Left lung (tissue), 14 donors: ENCODE measurements at places on chromosomes 13 and 19. TPM values are rescaled to one million over a fixed set of nuclear protein-coding genes. Genes with fewer than 3 reads are reported as not detected.
A peak's percentile ranks its signal among the peaks of the same experiment; 100 is the strongest.

MEIS3 gene
- total RNA-seq = 6.7 TPM

GRCh38 chr13:54627646-54628372 lies 1599.2 kb downstream of the OLFM4 start:
- no peak overlapping the region for H3K4me3 ChIP-seq
- H3K27ac ChIP-seq = no peak overlapping the region
- H3K4me1 ChIP-seq = peaks cover 3% of the 10 kb centered on the region
- no peaks in the 10 kb centered on the region for H3K27me3 ChIP-seq
- DNase-seq = no peak
- H3K36me3 ChIP-seq = no peaks in the 10 kb centered on the region

TRIM13 gene
- total RNA-seq = 30.5 TPM

DNA sequence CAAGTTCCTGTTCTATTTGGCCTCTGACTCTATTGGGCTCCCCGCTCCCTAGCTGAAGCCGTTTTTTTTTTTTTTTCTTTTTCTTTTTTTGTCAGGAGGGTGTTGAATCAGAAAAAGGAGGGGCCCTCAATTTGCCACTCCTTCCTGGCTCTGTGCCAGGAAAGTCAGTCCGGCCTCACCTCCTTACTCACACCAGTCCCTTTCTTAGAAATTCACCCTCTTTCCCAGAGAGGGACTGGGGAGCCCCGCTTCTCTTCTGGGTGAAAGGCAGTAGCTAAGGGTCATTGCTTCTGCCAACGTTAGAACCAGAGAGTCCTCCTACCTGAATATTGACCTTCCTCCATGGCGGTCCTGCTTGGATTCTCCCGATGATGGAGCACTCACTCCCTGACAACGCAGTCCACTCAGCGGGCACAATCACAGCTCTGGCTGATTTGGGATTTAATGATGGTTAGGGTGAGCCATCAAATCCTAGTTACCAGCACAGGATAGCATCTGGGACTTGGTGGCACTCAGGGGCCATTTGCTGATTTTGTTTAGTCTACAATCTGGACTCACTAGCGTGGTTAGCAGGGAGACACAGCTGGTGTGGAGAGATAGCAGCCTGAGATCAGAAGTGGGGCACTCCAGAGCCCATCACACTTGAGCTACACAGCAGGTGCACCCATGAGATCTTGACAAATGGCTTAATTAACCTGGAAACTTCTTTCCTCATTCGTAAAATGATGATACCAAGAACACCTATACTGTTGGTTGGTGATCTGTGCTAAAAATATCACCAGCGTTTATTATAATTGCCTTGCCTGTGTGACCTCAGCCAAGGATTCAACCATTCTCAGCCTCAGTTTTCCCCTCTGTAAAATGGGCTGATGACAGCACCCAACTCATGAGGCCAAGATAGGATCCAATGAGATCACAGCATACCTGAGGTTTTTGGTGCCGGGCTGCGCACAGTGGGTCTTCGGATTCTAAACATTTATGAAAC lies 2.2 kb downstream of the FCER2 start:
- no peak for DNase-seq
- H3K27ac ChIP-seq = no peak overlapping the region
- no peak overlapping the region for H3K4me3 ChIP-seq
- no peaks in the 10 kb centered on the region for H3K36me3 ChIP-seq
- H3K4me1 ChIP-seq = no peaks in the 10 kb centered on the region
- H3K27me3 ChIP-seq = peaks cover 44% of the 10 kb centered on the region

DNA sequence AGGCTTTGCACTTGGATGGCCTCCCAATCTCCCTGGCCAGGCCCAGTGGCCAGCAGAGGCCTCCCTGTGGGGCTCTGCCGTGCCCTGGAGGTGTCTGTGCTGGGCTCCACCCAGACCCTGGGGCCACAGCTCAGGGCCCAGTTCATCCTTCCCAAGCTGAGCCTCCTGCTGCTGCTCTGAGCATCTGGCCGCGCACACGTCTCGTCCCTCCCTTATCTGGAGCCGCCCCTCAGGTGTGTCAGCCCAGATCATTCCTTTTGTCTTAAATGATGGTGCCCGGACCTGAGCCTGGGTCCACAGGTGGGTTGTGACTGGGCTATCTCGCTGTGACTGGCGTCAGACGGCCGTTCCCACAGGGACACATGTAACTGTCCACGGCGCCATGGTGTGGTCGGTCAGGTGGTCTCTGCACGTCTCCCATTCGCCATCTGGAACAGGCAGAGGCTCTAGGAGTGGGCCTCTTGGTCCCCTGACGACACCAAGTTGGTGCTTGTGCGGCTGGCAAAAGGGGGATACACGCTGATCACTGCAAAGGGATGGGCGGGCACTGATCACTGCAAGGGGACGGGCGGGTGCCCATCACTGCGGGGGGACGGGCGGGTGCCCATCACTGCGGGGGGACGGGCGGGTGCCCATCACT lies 14.3 kb upstream of the ZNF554 start:
- no peaks in the 10 kb centered on the region for H3K27me3 ChIP-seq
- DNase-seq = no peak
- H3K4me1 ChIP-seq = no peaks in the 10 kb centered on the region
- peaks cover 89% of the 10 kb centered on the region for H3K36me3 ChIP-seq
- no peak overlapping the region for H3K27ac ChIP-seq

RFPL4AL1 gene
- not detected for total RNA-seq

HMGB1 gene
- total RNA-seq = 256 TPM

KCTD12 gene
- 153 TPM for total RNA-seq

CYP4F3 gene
- total RNA-seq = 0.82 TPM

GRCh38 chr19:42846597-42846996 lies 32.9 kb downstream of the PSG1 start:
- no peaks in the 10 kb centered on the region for H3K36me3 ChIP-seq
- H3K27me3 ChIP-seq = no peaks in the 10 kb centered on the region
- no peak overlapping the region for H3K27ac ChIP-seq
- no peak overlapping the region for H3K4me3 ChIP-seq
- no peak for DNase-seq

DNA sequence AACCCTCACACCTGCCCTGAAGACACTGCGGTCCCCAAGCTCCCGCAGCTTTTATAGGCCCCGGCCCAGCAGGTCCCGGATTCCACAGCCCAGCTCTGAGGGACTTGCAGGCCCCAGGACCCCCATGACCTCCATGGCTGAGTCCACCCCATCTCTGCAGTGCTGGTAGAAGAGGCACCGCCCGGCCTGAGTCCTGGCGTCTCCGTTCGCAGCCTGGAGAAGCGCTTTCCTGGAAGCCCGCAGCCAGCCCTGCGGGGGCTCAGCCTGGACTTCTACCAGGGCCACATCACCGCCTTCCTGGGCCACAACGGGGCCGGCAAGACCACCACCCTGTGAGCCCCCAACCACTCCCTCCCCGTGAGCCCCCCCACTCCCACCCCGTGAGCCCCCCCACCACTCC lies 9.2 kb downstream of the ABCA7 start:
- no peaks in the 10 kb centered on the region for H3K4me1 ChIP-seq
- H3K27me3 ChIP-seq = no peaks in the 10 kb centered on the region
- peaks cover 37% of the 10 kb centered on the region for H3K36me3 ChIP-seq
- no peak overlapping the region for H3K4me3 ChIP-seq
- peak; percentile 39 for DNase-seq

DNA sequence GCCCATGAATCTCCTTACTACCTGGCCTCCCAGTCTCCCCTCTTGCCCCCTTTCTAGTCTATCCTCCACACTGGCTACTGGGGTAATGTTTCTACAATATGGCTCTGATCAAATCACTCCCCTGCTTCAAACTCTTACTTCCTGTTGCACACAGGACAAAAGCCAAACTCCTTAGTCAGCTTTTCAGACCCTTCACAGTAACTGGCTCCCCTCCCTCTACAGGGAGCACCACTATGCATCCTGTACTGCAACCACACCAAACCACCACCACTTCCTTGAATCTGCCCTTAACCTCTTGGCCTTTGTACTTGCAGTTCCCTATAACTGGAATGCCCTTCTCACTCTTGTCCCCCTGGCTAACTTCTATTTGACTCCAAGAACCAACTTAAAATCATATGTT lies 32.2 kb downstream of the DEDD2 start:
- no peak for DNase-seq
- H3K27ac ChIP-seq = no peak overlapping the region
- H3K4me3 ChIP-seq = no peak overlapping the region
- H3K27me3 ChIP-seq = peaks cover 5% of the 10 kb centered on the region
- H3K36me3 ChIP-seq = no peaks in the 10 kb centered on the region
- peaks cover 6% of the 10 kb centered on the region for H3K4me1 ChIP-seq

HRC gene
- 1.5 TPM for total RNA-seq

DNA sequence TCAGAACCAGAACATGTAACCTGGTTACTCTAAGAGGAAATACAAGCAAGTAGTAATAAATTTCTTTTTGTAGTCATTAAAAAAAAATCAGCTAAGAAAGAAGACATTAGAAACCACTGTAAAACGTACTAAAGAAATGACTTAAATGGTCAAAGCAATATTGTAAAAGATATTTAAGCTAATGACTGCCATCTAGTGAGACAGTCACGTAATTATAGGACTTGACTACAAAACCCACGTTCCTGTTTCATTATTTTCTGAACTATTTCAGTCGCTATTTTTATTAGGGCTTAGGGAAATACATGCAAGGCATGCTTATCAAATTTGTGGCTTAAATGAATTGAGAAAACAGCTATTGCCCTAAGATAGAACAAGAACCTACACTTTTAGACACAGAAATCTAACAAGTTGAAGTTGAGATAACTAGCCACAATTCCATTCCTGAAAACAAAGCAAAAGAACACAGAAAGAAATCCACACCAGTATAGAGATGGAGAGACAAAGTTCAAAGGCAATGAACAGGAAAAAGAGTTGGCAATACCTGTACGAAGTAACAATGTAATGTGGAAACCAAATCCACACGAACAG lies 17.9 kb downstream of the ALG5 start:
- no peaks in the 10 kb centered on the region for H3K4me1 ChIP-seq
- H3K27ac ChIP-seq = no peak overlapping the region
- H3K27me3 ChIP-seq = no peaks in the 10 kb centered on the region
- H3K36me3 ChIP-seq = peaks cover 67% of the 10 kb centered on the region
- H3K4me3 ChIP-seq = no peak overlapping the region

DNA sequence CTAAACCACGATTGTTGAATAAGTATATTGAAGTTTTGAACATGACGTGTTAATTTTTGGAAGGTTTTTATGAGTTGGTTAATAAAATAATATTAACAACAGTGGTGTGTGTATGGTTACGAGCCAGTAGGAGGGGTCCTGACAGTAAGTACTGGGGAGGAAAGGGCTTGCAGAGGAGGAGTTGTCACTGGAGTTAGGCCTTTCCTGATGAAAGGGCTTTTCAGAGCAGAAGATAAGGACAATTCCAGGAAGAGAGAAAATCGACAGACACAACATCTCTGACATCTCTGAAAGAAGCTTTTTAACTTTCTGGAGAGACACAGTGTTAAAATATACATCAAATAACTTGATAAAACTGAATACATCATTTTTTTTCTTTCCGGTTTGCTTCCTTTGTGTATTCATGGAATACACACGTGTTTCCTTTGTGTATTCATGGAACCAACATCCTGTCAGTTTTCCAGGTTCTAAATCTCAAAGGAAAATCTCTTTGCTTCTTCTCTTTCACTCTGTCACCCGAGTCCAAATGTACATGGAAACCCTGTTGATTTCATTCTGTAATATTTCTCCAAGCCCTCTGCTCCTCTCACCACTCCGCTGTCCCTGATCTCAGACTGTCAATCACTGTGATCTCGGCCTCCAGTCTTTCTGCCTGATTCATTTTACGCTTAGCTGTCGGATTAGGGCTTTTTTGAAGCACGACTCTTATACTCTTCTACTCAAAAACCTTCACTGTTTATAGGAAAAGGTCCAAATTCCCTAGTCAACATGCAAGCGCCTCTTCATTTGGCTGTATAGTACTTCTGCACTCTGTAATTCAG lies 374.4 kb downstream of the DLEU7 start:
- no peak overlapping the region for H3K27ac ChIP-seq
- peaks cover 5% of the 10 kb centered on the region for H3K4me1 ChIP-seq
- H3K4me3 ChIP-seq = no peak overlapping the region

EFNB2 gene
- total RNA-seq = 40.2 TPM

DNA sequence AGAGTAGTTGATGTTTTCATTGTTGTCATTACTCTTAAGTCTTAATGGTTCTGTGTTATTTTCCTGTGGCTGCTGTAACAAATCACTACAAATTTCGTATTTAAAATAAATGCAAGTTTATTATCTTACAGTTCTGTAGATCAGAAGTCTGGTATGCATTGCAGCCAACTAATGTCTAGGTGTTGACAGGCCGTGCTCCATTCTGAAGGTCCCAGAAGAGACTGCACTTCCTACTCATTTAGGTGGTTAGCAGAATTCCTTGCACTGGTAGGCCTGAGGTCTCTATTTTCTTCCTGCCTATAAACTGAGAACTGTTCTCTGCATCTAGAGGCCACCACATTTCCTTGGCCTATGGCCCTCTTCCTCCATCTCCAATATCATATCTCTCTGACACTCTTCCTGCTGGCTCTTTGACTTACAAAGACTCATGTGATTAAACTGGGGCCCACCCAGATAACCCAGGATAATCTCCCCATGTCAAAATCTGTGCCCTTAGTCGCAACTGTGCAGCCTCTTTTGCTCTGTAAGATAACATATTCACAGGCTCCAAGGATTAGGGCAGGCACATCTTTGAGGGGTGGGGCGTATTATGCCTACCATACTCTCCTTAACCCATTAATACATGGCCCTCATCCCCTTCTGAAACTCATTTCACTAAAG lies 468.4 kb downstream of the FOXO1 start:
- H3K27ac ChIP-seq = no peak overlapping the region
- H3K4me3 ChIP-seq = no peak overlapping the region
- H3K36me3 ChIP-seq = no peaks in the 10 kb centered on the region
- no peaks in the 10 kb centered on the region for H3K27me3 ChIP-seq

DNA sequence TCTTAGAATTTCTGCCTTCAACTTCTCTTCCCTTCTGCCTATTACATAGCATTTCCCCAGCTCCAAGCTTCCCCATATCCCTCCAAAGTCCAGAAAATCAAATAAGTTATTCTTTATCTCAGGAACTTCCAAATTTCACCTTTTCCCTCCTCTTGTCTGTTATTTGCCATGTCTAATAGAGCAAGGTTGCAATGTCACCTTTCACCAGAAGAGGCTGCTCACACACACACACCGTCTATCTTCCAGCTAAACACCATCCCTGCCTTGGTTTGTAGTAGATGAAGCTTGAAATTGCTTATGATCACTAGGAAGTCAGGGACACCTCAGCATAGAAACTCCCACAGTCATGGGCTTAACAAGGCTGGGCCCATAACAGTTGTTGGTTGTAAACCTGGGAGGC lies 48.4 kb downstream of the ZNRF4 start:
- DNase-seq = no peak
- H3K36me3 ChIP-seq = no peaks in the 10 kb centered on the region
- peaks cover 18% of the 10 kb centered on the region for H3K27me3 ChIP-seq
- H3K4me1 ChIP-seq = no peaks in the 10 kb centered on the region

- H3K27me3 ChIP-seq = no peaks in the 10 kb centered on the region
- no peak for DNase-seq
- no peaks in the 10 kb centered on the region for H3K36me3 ChIP-seq
- H3K4me3 ChIP-seq = no peak overlapping the region
Measured at GRCh38 chr13:56338421-56338820, 802.3 kb upstream of the PRR20A start.

EEF1AKMT1 gene
- total RNA-seq = 10.9 TPM
